ENCODE measurements at places on chromosomes 6 and 20.

GRCh38 chr6:15504581-15505350, 158.1 kb downstream of the DTNBP1 start:
- DNase-seq = no peak

GRCh38 chr20:62056975-62057374, 8.7 kb downstream of the TAF4 start:
- DNase-seq = no peak

DNA sequence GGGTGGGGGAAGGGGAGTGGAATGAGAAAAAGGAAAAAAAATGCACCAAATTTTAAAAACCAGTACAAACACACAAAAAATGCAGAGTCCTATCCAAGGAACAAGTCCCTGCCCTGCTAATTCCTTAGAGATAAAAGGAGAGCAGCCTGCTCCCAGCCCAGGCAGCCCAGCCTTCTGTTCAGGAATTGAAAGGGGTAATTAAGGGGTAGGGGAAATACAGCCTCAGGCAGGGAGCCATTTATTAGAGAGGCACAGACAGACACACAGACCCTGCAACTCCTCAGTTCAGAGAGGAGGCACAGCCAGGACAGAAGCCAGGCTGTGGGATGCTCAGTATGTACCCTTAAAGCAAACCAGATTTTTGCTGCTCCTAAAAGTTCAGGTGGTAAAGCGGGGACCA, 137.2 kb downstream of the EYA2 start:
- no peak for DNase-seq

- no peak for DNase-seq
Measured at GRCh38 chr6:142773859-142774648, 170.9 kb downstream of the HIVEP2 start.

GRCh38 chr6:56671160-56671559, 28.5 kb upstream of the DST start:
- no peak for DNase-seq
